ENCODE measurements at places on chromosomes 12 and 14.

- H3K36me3 ChIP-seq, result no peaks in the 10 kb centered on the region
- no peaks in the 10 kb centered on the region for H3K27me3 ChIP-seq
These were observed 94.1 kb downstream of the ANO6 start for GRCh38 chr12:45309836-45310626.

DNA sequence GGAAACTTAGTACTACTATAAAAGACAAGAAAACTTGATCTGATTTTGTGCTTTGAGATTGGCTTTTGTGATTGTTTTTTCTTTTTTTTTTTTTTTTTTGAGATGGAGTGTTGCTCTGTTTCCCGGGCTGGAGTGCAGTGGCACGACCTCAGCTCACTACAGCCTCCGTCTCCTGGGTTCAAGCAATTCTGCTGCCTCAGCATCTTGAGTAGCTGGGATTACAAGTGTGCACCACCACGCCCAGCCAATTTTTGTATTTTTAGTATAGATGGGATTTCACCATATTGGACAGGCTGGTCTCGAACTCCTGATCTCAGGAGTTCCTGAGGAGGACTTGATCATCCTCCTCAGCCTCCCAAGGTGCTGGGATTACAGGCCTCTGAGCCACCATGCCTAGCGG is 26.4 kb downstream of the AEBP2 start:
- no peak overlapping the region for H3K4me3 ChIP-seq
- H3K4me1 ChIP-seq, result peaks cover 4% of the 10 kb centered on the region
- no peak for DNase-seq
- H3K27me3 ChIP-seq, result no peaks in the 10 kb centered on the region
- no peak overlapping the region for H3K27ac ChIP-seq
- no peaks in the 10 kb centered on the region for H3K36me3 ChIP-seq

GRCh38 chr12:14193639-14194038 is 171.8 kb upstream of the ATF7IP start:
- H3K27ac ChIP-seq, result no peak overlapping the region
- H3K4me1 ChIP-seq, result no peaks in the 10 kb centered on the region
- no peak overlapping the region for H3K4me3 ChIP-seq
- no peaks in the 10 kb centered on the region for H3K27me3 ChIP-seq
- no peak for DNase-seq

- no peaks in the 10 kb centered on the region for H3K27me3 ChIP-seq
- DNase-seq, result no peak
- H3K4me1 ChIP-seq, result no peaks in the 10 kb centered on the region
- H3K36me3 ChIP-seq, result no peaks in the 10 kb centered on the region
- H3K4me3 ChIP-seq, result no peak overlapping the region
- no peak overlapping the region for H3K27ac ChIP-seq
These were observed 151.9 kb upstream of the NRXN3 start for GRCh38 chr14:78018283-78018682.

- DNase-seq, result no peak
- H3K36me3 ChIP-seq, result no peaks in the 10 kb centered on the region
- no peaks in the 10 kb centered on the region for H3K27me3 ChIP-seq
- H3K27ac ChIP-seq, result peak overlapping the region; percentile 41
These were observed 2.8 kb upstream of the SLC48A1 start for GRCh38 chr12:47770086-47770726.

- no peak overlapping the region for H3K27ac ChIP-seq
- H3K36me3 ChIP-seq, result no peaks in the 10 kb centered on the region
- no peak for DNase-seq
These were observed 38.1 kb upstream of the SLC2A13 start for GRCh38 chr12:40144023-40144422.

GRCh38 chr12:130120012-130120805 is 42.1 kb upstream of the FZD10 start:
- H3K27me3 ChIP-seq, result no peaks in the 10 kb centered on the region
- no peak overlapping the region for H3K4me3 ChIP-seq
- H3K4me1 ChIP-seq, result no peaks in the 10 kb centered on the region
- H3K36me3 ChIP-seq, result no peaks in the 10 kb centered on the region

DNA sequence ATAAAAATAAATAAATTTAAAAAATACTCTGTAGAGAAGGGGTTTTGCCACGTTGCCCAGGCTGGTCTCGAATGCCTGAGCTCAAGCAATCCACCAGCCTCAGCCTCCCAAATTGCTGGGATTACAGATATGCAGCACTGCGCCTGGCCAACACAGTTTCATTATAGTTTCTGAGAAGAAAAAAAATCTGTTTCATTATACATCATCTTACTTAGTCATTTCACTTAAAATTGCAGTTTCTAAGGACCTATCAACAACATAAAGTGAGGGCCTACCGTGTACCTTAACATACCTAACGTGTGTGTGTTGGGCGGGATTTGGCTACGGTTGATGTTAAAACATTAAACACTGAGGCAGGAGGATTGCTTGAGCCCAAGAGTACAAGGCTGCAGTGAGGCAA is 28.3 kb downstream of the P2RX2 start:
- no peak for DNase-seq
- H3K36me3 ChIP-seq, result no peaks in the 10 kb centered on the region
- H3K27ac ChIP-seq, result no peak overlapping the region
- no peaks in the 10 kb centered on the region for H3K4me1 ChIP-seq
- no peaks in the 10 kb centered on the region for H3K27me3 ChIP-seq

GRCh38 chr14:77170045-77170444 is 11.6 kb upstream of the TMEM63C start:
- H3K27me3 ChIP-seq, result no peaks in the 10 kb centered on the region
- no peak overlapping the region for H3K4me3 ChIP-seq
- H3K27ac ChIP-seq, result no peak overlapping the region
- H3K36me3 ChIP-seq, result no peaks in the 10 kb centered on the region

DNA sequence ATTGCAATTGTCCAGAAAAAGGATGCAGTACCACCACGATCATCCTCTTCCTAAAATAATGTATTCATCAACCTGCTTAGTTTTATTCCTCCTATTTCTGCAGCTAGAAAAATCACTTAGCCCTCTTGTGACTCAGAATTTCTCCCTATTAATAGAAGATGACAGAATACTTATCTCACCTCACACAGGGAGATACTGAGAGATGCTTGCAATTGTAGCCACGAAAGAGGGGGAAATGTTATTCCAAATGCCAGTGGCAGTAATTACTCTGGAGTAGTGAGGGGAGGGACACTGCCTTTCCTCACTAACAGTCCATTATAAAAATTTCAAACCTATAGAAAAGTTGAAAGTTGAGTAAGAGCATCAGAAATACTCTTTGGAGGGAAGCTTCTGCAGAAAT is 11.8 kb upstream of the DUSP6 start:
- H3K4me3 ChIP-seq, result no peak overlapping the region
- no peak overlapping the region for H3K27ac ChIP-seq
- no peak for DNase-seq

- H3K27me3 ChIP-seq, result no peaks in the 10 kb centered on the region
- no peak overlapping the region for H3K27ac ChIP-seq
- no peak for DNase-seq
These were observed 180.8 kb downstream of the C12orf50 start for GRCh38 chr12:87848248-87848868.

DNA sequence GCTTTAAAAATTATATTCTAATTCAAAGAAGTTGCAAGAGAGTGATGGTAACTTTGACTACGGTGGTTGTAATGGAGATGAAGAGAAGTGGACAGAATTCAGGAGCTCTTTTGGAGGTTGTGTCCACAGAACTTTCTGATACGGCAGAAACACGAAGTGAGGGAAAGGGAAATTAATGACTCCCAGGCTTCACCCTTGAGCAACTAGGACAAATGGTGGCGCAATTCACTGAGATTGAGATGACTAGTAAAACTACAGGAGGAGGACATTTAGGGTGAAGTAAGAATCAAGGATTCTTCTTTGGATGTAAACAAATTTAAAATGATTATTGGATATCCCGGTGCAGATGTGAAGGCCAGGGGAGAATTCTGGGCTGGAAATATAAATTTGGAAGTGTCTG is 212.6 kb downstream of the PTPRO start:
- H3K27ac ChIP-seq, result no peak overlapping the region
- H3K4me1 ChIP-seq, result no peaks in the 10 kb centered on the region
- H3K4me3 ChIP-seq, result no peak overlapping the region
- H3K27me3 ChIP-seq, result no peaks in the 10 kb centered on the region
- H3K36me3 ChIP-seq, result no peaks in the 10 kb centered on the region

DNA sequence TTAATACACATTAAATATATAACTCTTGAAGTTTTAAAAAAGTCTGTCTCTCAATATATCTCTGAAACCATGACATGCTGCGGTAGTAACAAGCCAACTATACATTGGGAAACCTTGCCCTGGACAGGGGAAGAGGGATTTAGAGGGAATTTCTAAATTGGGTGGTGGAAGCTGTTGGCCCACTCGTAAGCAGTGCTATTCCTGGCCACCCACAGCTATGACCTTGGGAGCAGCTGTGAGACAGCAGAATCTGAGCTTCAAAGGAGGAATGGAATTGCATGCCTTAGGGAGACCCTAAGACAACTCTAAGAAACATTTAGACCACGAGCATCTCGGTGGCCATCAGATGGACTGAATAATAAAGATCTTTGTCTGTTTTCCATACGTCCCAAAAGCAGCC is 15.8 kb upstream of the GCH1 start:
- peaks cover 4% of the 10 kb centered on the region for H3K4me1 ChIP-seq
- no peaks in the 10 kb centered on the region for H3K36me3 ChIP-seq
- H3K27me3 ChIP-seq, result no peaks in the 10 kb centered on the region
- no peak overlapping the region for H3K4me3 ChIP-seq
- no peak for DNase-seq

DNA sequence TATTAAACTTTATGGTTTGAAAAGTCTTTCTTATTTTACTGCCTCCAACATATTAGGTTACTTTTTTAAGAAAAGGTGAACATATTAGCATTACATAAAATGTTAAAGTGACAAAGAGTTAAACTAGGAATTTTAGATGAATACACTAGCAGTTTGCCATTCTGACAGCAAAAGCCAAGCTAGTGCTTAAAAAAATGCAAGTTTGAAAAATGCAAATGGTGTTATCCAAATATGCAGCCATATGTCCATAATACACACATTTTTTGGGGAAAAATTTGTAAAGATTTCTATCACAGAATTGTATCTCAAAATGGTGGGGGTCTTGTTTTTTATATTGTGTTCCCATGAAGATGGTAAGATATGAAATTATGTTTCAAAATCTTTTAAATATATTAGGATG is 466.1 kb downstream of the FOXG1 start:
- no peaks in the 10 kb centered on the region for H3K27me3 ChIP-seq
- H3K27ac ChIP-seq, result no peak overlapping the region
- no peak for DNase-seq
- no peak overlapping the region for H3K4me3 ChIP-seq
- no peaks in the 10 kb centered on the region for H3K4me1 ChIP-seq

- H3K4me3 ChIP-seq, result no peak overlapping the region
- no peaks in the 10 kb centered on the region for H3K36me3 ChIP-seq
- H3K4me1 ChIP-seq, result no peaks in the 10 kb centered on the region
- H3K27ac ChIP-seq, result no peak overlapping the region
- no peaks in the 10 kb centered on the region for H3K27me3 ChIP-seq
- no peak for DNase-seq
These were observed 9.5 kb upstream of the LTA4H start for GRCh38 chr12:96044943-96045290.

DNA sequence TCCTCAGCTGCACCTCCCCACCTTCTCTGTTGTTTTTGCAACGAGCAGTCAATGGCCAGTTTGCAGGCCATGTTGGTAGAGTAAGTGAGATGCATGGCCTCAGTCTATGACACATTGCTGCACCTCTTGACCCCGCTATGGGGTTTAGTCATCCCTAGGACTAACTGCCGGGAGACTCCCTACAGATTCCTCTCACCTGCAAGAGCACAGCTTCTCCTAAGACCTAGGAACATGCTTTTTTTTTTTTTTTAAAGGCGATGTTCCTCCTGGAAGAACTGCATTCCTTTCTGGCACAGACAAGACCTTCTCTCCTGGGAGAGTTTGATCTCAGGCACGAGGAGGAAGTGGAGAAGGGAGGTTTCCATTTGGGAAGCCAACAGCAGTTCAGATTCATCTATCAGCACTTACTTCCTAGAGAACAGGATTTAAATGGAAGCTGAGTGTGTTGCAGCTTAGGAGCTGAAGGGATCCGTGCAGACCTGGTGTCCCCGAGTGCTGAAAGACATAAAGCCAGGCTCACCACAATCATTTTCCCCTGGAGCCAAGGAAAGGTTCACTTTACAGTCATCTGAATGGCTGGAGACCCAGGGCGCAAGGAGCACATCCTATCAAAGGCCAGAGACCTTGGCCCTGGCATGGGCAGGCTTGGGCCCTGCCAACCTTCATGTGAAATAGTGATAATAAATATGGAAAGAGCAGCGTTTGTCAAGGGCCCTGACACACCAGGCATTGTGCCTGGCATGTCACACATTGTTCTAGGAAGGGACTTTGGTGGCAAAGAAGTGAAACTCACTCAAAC is 104.1 kb downstream of the LGMN start:
- H3K4me1 ChIP-seq, result no peaks in the 10 kb centered on the region
- no peaks in the 10 kb centered on the region for H3K27me3 ChIP-seq

DNA sequence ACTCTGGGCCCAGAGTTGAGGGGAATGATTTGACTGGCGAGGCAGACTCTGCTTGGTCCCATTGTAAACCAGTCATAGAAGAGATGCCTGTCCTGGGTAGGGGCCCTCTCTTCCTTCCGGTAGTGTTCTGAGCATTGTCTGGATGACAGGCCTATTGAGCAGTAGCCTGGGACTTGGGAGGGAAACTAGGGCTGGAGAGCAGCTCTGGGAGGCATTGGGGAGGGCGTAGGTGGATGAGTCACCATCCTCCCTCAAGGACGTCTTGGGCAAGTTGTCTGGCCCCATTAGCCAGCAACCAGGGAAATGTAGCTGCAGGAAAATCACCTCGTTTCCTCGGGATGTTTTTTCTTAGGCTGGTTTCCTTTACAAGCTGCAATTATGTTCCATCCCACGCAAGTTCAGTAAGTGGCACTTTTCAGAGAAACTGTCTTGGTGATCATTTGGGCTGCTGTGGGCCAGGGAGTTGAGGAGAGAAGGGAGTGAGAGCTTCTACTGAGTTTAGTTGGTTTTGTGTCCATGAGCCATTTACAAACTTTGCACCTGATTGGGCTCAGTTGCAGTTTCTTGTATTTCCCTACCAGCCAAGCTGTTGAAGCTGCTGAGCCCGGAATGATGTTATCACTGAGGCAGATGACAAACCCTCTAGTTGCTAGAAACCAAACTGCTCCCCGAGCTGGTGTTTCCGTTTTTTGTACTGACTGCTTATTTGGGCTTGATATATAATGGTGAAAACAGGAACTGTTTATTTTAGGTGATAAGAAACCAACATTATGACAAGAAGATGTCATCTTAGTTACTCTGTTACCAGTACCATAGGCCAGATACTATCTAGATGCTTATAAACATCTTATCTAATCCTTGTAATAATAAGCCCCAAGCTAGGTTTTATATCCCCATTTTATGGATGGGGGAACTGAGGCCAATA is 147.6 kb downstream of the CHST11 start:
- H3K36me3 ChIP-seq, result no peaks in the 10 kb centered on the region
- no peak overlapping the region for H3K4me3 ChIP-seq
- H3K27ac ChIP-seq, result no peak overlapping the region
- peaks cover 6% of the 10 kb centered on the region for H3K4me1 ChIP-seq
- DNase-seq, result peak; percentile 77
- no peaks in the 10 kb centered on the region for H3K27me3 ChIP-seq

GRCh38 chr14:81710232-81710845 is 176.7 kb upstream of the SEL1L start:
- H3K36me3 ChIP-seq, result no peaks in the 10 kb centered on the region
- H3K4me3 ChIP-seq, result no peak overlapping the region
- DNase-seq, result no peak
- no peaks in the 10 kb centered on the region for H3K4me1 ChIP-seq
- no peaks in the 10 kb centered on the region for H3K27me3 ChIP-seq

GRCh38 chr14:24331731-24332267 is 3.1 kb downstream of the ADCY4 start:
- no peak for DNase-seq
- no peak overlapping the region for H3K27ac ChIP-seq

- no peak for DNase-seq
- no peaks in the 10 kb centered on the region for H3K4me1 ChIP-seq
- no peaks in the 10 kb centered on the region for H3K27me3 ChIP-seq
- H3K27ac ChIP-seq, result no peak overlapping the region
- no peak overlapping the region for H3K4me3 ChIP-seq
These were observed 1143.6 kb downstream of the TMEM121 start for GRCh38 chr14:106670011-106670410.

Measured in ovary (tissue), 10 donors.